Activated CD4-positive, alpha-beta memory T cell treated with anti-CD3 and anti-CD28 coated beads for 36 hours (primary cell): ENCODE measurements at places on chromosomes 4 and X. TPM values are rescaled to one million over a fixed set of nuclear protein-coding genes. Genes with fewer than 3 reads are reported as not detected.

AR gene
- total RNA-seq, result 0.21 TPM

SOX3 gene
- not detected for total RNA-seq

GRCh38 chr4:170087163-170087700 lies 2.5 kb downstream of the AADAT start:
- no peak overlapping the region for H3K4me3 ChIP-seq
- H3K36me3 ChIP-seq, result no peaks in the 10 kb centered on the region
- no peak for DNase-seq
- H3K27ac ChIP-seq, result no peak overlapping the region
- H3K27me3 ChIP-seq, result peaks cover 28% of the 10 kb centered on the region

- no peak overlapping the region for H3K4me3 ChIP-seq
- peak; percentile 7 for DNase-seq
- H3K4me1 ChIP-seq, result peaks cover 3% of the 10 kb centered on the region
- H3K27me3 ChIP-seq, result no peaks in the 10 kb centered on the region
Measured at GRCh38 chrX:1443496-1444075, 9.1 kb downstream of the ASMTL start.

VCX gene
- total RNA-seq, result not detected

PF4V1 gene
- not detected for total RNA-seq

DNA sequence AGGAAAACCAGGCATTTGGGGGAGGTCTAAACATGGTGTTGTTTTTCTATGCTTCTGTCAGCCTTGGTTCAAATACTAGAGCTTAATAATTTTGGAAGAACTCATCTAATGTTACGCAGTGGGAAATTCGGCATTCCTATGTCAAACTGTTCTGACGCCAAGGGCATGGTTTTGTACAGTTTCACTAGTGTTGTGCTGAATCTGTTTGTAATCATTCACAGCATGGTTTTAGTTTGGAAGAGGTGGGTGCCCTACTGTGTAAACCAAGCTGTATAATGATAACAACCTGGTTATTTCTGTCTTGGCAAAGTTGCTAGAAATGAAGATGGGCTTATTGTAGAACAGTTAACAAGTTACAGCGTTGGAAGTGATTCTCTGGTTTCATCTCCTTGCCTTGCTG lies 5.2 kb downstream of the DDX3X start:
- peaks cover 1% of the 10 kb centered on the region for H3K27me3 ChIP-seq
- H3K4me1 ChIP-seq, result peaks cover 44% of the 10 kb centered on the region
- H3K36me3 ChIP-seq, result peaks cover 76% of the 10 kb centered on the region
- DNase-seq, result no peak
- peak overlapping the region; percentile 75 for H3K27ac ChIP-seq

DNA sequence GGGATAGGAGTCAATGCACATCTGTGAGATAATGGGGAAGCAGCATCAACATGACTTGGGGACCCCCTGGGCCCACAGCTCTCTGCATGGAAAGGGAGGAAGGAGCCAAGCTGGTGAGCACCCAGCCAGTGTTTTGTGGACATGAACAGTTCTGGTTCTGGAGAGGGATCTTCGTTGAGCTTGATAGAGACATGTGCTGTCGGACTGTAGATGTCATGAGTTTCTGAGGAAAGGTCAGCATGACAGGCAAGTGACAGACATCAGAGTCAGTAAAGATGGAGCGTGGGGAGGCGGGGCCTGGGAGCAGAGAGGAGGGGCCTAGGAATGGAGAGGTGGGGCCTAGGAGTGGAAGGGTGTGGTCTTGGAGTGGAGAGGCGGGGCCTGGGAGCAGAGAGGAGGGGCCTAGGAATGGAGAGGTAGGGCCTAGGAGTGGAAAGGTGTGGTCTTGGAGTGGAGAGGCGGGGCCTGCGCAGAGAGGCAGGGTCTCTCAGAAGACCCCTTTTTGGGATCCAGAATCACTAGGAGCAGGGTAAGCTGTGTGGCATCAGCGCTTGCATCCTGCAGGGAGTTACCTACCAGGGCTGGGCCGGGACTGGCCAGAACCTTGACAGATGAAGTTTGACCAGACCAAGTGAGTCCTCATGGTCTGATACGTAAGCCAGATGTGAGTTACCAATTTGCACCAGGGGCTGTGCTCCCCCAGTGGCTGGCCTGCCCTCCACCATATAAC lies 33.7 kb downstream of the PIGG start:
- H3K36me3 ChIP-seq, result peaks cover 72% of the 10 kb centered on the region
- H3K27me3 ChIP-seq, result no peaks in the 10 kb centered on the region
- no peak for DNase-seq
- no peak overlapping the region for H3K4me3 ChIP-seq
- H3K27ac ChIP-seq, result no peak overlapping the region
- H3K4me1 ChIP-seq, result no peaks in the 10 kb centered on the region

C4orf51 gene
- total RNA-seq, result not detected

GRCh38 chr4:67785528-67785927 lies 31.3 kb upstream of the GNRHR start:
- H3K36me3 ChIP-seq, result no peaks in the 10 kb centered on the region
- H3K27me3 ChIP-seq, result no peaks in the 10 kb centered on the region
- DNase-seq, result no peak
- H3K4me3 ChIP-seq, result no peak overlapping the region
- H3K27ac ChIP-seq, result no peak overlapping the region

NWD2 gene
- total RNA-seq, result not detected

DNA sequence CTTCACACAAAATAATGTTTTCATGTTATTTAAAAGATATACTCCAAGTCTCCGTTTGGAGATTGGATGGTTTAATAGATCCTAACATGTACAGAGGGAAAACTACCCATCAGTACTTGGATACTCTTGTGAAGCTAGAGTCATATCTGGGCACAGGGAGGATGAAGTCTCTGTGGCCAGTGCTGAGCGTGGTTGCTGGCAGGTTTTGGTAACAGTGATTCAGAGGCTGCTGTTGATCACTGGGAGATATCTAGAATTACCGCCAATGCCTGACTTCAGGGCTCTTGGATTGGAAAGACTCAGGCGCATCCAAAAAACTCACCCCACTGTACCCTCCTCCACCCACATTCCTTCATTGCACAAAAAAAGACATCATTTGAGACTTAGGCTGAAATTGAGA lies 107.2 kb upstream of the PGRMC2 start:
- no peaks in the 10 kb centered on the region for H3K4me1 ChIP-seq
- no peak for DNase-seq
- no peak overlapping the region for H3K4me3 ChIP-seq

ETNPPL gene
- not detected for total RNA-seq

NUDT10 gene
- 1.2 TPM for total RNA-seq

DAPP1 gene
- total RNA-seq, result 23.6 TPM

DNA sequence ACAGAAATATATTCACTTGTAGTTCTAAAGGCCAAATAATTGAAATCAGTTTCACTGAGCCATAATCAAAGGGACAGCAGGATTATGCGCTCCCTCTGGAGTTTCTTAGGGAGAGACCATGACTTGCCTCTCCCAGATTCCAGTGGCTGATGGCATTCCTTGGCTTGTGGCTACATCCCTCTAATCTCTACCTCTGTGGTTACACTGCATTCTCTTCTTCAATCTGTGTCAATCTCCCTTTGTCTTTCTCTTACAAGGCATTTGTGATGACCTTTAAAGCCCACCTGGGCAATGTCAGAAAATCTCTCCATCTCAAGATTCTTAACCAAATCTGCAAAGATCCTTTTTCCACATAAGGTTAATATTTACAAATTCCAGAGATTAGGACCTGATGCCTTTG lies 260.2 kb downstream of the UNC5C start:
- peaks cover 28% of the 10 kb centered on the region for H3K4me1 ChIP-seq
- H3K27me3 ChIP-seq, result no peaks in the 10 kb centered on the region
- no peaks in the 10 kb centered on the region for H3K36me3 ChIP-seq
- no peak overlapping the region for H3K4me3 ChIP-seq
- H3K27ac ChIP-seq, result no peak overlapping the region

DNA sequence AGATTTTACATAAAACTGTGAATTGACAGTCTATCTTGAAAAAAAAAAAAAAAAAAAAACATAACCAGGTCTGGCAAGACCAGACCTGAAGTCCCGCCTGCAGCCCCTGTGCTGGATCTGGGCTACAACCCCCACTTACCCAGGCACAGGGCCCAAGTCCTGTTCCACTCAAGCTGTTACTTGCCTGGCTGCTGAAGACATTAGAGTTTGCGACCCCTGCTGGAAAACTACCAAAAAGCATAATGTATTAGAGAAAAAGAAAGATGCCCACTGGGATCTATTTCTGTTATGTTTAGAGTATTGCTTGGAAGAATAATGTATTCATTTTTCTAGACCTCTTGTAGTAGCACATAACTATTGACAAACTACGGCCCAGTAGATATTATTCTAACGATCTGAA lies 4.7 kb downstream of the HS3ST1 start:
- H3K27me3 ChIP-seq, result peaks cover 25% of the 10 kb centered on the region

GRCh38 chrX:70254063-70254400 lies 6.0 kb downstream of the P2RY4 start:
- H3K27me3 ChIP-seq, result no peaks in the 10 kb centered on the region
- peaks cover 16% of the 10 kb centered on the region for H3K4me1 ChIP-seq
- no peaks in the 10 kb centered on the region for H3K36me3 ChIP-seq
- H3K27ac ChIP-seq, result peak overlapping the region; percentile 21
- DNase-seq, result no peak
- H3K4me3 ChIP-seq, result no peak overlapping the region

- no peak overlapping the region for H3K4me3 ChIP-seq
- no peak overlapping the region for H3K27ac ChIP-seq
- no peak for DNase-seq
- H3K27me3 ChIP-seq, result no peaks in the 10 kb centered on the region
- no peaks in the 10 kb centered on the region for H3K4me1 ChIP-seq
- no peaks in the 10 kb centered on the region for H3K36me3 ChIP-seq
Measured at GRCh38 chr4:134001057-134001456, 200.5 kb downstream of the PABPC4L start.

GRCh38 chr4:134202166-134202956 lies 772 bp upstream of the PABPC4L start:
- no peaks in the 10 kb centered on the region for H3K4me1 ChIP-seq
- H3K27me3 ChIP-seq, result no peaks in the 10 kb centered on the region
- no peak for DNase-seq
- no peak overlapping the region for H3K4me3 ChIP-seq
- H3K36me3 ChIP-seq, result no peaks in the 10 kb centered on the region

DNA sequence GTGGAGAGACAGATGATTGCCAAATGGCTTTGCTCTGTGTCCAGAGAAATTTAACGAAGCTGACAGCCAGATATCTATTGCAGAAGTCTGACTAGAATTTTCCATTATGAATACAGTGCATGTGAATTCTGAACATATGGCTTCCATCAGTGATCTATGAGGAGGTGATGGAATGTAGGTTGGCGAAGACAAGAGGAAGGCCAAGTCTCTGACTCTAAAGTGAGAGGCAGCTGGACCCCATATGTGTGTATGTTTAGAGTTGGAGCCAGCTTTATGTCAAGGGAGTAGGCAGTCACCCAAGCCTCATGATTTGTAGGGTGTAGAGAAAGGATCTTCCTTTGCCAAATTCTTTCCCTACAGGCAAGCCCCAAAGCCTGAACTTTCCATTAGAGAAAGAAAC lies 76.2 kb upstream of the TEX13D start:
- H3K4me1 ChIP-seq, result peaks cover 26% of the 10 kb centered on the region
- no peak for DNase-seq
- H3K4me3 ChIP-seq, result no peak overlapping the region
- no peaks in the 10 kb centered on the region for H3K27me3 ChIP-seq
- no peaks in the 10 kb centered on the region for H3K36me3 ChIP-seq
- no peak overlapping the region for H3K27ac ChIP-seq

SRPX2 gene
- not detected for total RNA-seq

DNA sequence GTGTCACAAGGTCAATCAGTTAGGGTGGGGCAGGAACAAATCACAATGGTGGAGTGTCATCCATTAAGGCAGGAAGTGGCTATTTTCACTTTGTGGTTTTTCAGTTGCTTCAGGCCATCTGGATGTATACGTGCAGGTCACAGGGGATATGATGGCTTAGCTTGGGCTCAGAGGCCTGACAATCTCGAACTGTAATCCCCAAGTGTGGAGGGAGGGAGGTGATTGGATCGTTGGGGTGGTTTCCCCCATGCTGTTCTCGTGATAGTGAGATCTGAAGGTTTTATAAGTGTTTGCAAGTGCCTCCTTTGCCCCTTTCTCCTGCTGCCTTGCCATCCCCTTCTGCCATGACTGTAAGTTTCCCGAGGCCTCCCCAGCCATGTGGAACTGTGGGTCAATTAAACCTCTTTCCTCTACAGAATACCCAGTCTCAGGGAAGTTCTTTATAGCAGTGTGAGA lies 36.7 kb upstream of the STS start:
- no peak for DNase-seq
- H3K36me3 ChIP-seq, result no peaks in the 10 kb centered on the region
- no peak overlapping the region for H3K4me3 ChIP-seq
- H3K4me1 ChIP-seq, result peaks cover 12% of the 10 kb centered on the region

FGF2 gene
- 0.36 TPM for total RNA-seq

IL2RG gene
- 290 TPM for total RNA-seq

DOK7 gene
- not detected for total RNA-seq

STARD8 gene
- 0.57 TPM for total RNA-seq

DNA sequence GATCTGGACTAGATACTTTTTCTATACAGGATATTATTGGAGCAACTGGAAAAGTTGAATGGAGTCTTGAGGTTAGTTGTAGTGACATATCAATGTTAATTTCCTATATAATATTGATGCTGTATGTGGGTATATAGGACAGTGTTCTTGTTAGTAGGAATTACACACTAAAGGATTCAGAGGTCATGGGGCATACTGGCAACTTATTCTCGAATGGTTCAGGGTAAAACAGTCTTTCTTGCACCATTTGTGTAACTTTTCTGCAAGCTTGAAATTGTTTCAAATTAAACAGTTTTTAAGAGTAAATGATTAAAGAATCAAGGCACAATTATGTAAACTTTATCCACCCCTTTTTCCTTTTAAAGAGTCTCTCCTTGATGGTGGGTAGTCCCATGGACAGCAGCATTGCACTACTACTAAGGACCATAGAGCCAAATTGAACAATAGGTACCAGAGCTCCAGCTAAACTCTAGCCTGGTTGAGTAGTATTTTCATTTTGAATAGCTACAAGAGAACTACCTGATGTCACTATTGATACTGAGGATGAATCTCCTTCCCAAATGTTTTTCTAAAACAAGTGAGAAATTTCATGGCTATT lies 70.1 kb downstream of the DMP1 start:
- no peak for DNase-seq
- H3K27me3 ChIP-seq, result no peaks in the 10 kb centered on the region
- H3K27ac ChIP-seq, result no peak overlapping the region
- no peak overlapping the region for H3K4me3 ChIP-seq
- no peaks in the 10 kb centered on the region for H3K36me3 ChIP-seq

DNA sequence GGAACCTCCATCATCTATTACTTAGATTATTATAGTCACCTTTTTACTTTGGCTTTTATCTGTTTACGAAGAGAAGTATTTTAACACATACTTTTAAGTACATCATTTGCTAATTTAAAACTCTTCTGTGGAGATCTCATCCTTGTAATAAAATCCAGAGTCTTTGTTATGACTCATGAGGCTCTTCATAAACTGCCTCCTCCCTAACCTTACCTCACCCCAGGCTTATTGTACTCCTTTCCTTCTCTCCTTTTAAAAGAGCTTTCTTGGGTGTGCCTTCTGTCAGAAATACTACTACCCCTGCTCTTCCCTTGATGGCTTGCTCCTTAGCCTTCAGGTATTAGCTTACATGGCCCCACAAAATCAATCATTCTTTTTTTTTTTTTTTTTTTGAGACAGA lies 6.6 kb downstream of the ARL9 start:
- H3K4me1 ChIP-seq, result no peaks in the 10 kb centered on the region
- H3K4me3 ChIP-seq, result no peak overlapping the region
- no peaks in the 10 kb centered on the region for H3K27me3 ChIP-seq
- no peak overlapping the region for H3K27ac ChIP-seq

AMTN gene
- not detected for total RNA-seq
